Upper lobe of right lung (tissue), 1 donor: ENCODE measurements at places on chromosomes 2 and 18. TPM values are rescaled to one million over a fixed set of nuclear protein-coding genes. Genes with fewer than 3 reads are reported as not detected.
A peak's percentile ranks its signal among the peaks of the same experiment; 100 is the strongest.

The IL37 gene
- not detected for total RNA-seq

DNA sequence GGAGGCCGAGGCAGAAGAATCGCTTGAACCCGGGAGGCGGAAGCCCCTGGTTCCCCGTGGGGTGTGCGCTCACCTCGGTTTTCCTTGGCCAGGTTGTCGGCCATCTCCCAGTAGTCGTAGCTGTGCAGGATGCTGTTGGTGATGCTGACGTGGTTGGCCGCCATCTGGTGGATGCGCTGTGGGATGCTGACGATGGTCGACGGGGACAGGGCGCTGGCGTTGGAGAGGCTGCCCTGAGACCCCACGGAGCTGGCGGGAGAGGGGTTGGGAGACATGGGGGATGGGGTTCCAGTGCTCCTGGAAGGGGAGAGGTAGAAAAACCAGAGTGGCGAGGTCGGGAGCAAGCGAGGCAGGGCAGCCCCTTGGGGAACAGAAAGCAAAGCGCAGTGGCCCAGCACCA, 64.4 kb upstream of the REV1 start:
- no peak overlapping the region for H3K27ac ChIP-seq
- no peaks in the 10 kb centered on the region for H3K36me3 ChIP-seq
- H3K4me1 ChIP-seq = no peaks in the 10 kb centered on the region
- no peak overlapping the region for H3K4me3 ChIP-seq
- H3K27me3 ChIP-seq = no peaks in the 10 kb centered on the region

The RFX8 gene
- total RNA-seq = not detected

GRCh38 chr2:49913025-49913424, 758.7 kb upstream of the FSHR start:
- H3K36me3 ChIP-seq = no peaks in the 10 kb centered on the region
- no peaks in the 10 kb centered on the region for H3K4me1 ChIP-seq
- no peak for DNase-seq
- H3K27me3 ChIP-seq = no peaks in the 10 kb centered on the region
- no peak overlapping the region for H3K4me3 ChIP-seq
- no peak overlapping the region for H3K27ac ChIP-seq

- H3K4me1 ChIP-seq = no peaks in the 10 kb centered on the region
- no peak overlapping the region for H3K4me3 ChIP-seq
- no peaks in the 10 kb centered on the region for H3K36me3 ChIP-seq
- no peak overlapping the region for H3K27ac ChIP-seq
- no peaks in the 10 kb centered on the region for H3K27me3 ChIP-seq
- DNase-seq = no peak
Observed at GRCh38 chr2:31038385-31038784, 99.9 kb downstream of the GALNT14 start.

- H3K27me3 ChIP-seq = no peaks in the 10 kb centered on the region
- no peak overlapping the region for H3K27ac ChIP-seq
- H3K36me3 ChIP-seq = peaks cover 68% of the 10 kb centered on the region
- H3K4me3 ChIP-seq = no peak overlapping the region
- H3K4me1 ChIP-seq = peaks cover 12% of the 10 kb centered on the region
Observed at GRCh38 chr2:28904295-28904694, 9.8 kb downstream of the WDR43 start.

- no peak for DNase-seq
- no peaks in the 10 kb centered on the region for H3K36me3 ChIP-seq
- H3K4me3 ChIP-seq = no peak overlapping the region
- no peaks in the 10 kb centered on the region for H3K4me1 ChIP-seq
- no peak overlapping the region for H3K27ac ChIP-seq
- H3K27me3 ChIP-seq = no peaks in the 10 kb centered on the region
Observed at GRCh38 chr2:53040536-53041229, 726.9 kb upstream of the CHAC2 start.

The CFAP221 gene
- total RNA-seq = 26.3 TPM

The GKN1 gene
- total RNA-seq = not detected

The SLC35F6 gene
- total RNA-seq = 42.2 TPM

The DCDC2C gene
- total RNA-seq = not detected

GRCh38 chr2:223727562-223727961, 109.8 kb downstream of the AP1S3 start:
- no peaks in the 10 kb centered on the region for H3K4me1 ChIP-seq
- H3K36me3 ChIP-seq = no peaks in the 10 kb centered on the region
- H3K27me3 ChIP-seq = no peaks in the 10 kb centered on the region
- no peak for DNase-seq
- H3K27ac ChIP-seq = no peak overlapping the region

DNA sequence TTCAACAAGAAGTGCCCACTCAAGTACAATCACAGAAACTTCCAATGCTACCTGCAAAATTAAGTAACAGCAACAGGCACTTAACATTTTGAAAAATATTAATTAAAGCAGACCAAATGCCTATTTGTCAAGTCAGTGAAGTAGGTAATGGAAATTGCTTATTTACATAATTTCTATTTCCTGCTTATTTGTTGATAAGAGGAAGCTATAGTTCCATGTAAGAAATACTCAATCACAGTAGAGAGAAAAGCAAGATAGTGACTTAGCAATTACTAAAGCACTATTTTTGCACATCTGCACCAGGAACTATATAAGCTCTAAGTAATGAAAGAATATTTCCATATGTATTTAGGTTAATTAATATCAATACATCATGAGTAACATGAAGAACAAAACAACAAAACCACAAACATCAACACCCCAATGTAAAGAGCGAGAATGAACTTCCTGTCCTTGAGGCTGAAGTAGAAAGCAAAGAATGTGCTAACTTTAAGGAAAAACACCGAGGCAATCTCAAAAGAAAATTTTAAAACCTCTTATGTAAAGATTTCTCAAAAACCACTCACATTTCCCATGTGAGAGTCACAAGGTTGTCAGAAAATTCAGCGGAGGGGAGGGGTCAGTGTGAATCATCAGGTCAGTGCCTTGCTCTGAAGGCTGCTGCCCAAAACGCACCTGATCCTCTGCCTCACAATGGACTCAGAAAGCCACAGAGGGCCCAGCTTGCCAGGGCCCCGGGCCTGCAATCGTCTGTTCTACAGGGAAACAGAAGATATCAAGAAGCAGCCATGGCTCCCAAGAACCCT, 12.5 kb downstream of the NPC1 start:
- H3K36me3 ChIP-seq = peaks cover 62% of the 10 kb centered on the region
- peaks cover 36% of the 10 kb centered on the region for H3K4me1 ChIP-seq
- H3K4me3 ChIP-seq = peak overlapping the region; percentile 6
- peak overlapping the region; percentile 81 for H3K27ac ChIP-seq

- no peaks in the 10 kb centered on the region for H3K36me3 ChIP-seq
- no peaks in the 10 kb centered on the region for H3K27me3 ChIP-seq
- no peak for DNase-seq
Observed at GRCh38 chr2:159846564-159846963, 48.6 kb upstream of the CD302 start.

The EFHD1 gene
- 10.7 TPM for total RNA-seq

The METTL5 gene
- total RNA-seq = 34.7 TPM

The KIF5C gene
- 0.49 TPM for total RNA-seq

The UGT1A3 gene
- total RNA-seq = not detected

- no peaks in the 10 kb centered on the region for H3K36me3 ChIP-seq
- DNase-seq = peak; percentile 78
- peaks cover 33% of the 10 kb centered on the region for H3K4me1 ChIP-seq
- peak overlapping the region; percentile 90 for H3K27ac ChIP-seq
- H3K4me3 ChIP-seq = peak overlapping the region; percentile 99
Observed at GRCh38 chr2:69741229-69741574, 732 bp upstream of the ANXA4 start.

GRCh38 chr18:22213333-22213973, 44.1 kb downstream of the GATA6 start:
- no peak overlapping the region for H3K27ac ChIP-seq
- no peaks in the 10 kb centered on the region for H3K27me3 ChIP-seq
- H3K36me3 ChIP-seq = no peaks in the 10 kb centered on the region
- H3K4me1 ChIP-seq = peaks cover 6% of the 10 kb centered on the region

The MAPK4 gene
- 7.0 TPM for total RNA-seq

GRCh38 chr2:170456914-170457313, 258.2 kb upstream of the SP5 start:
- no peaks in the 10 kb centered on the region for H3K4me1 ChIP-seq

- peaks cover 81% of the 10 kb centered on the region for H3K4me1 ChIP-seq
- no peak for DNase-seq
- H3K27ac ChIP-seq = peak overlapping the region; percentile 94
- peaks cover 27% of the 10 kb centered on the region for H3K36me3 ChIP-seq
- peak overlapping the region; percentile 67 for H3K4me3 ChIP-seq
- H3K27me3 ChIP-seq = no peaks in the 10 kb centered on the region
Observed at GRCh38 chr2:85583667-85584353, 421 bp upstream of the VAMP5 start.

- H3K4me1 ChIP-seq = no peaks in the 10 kb centered on the region
- H3K36me3 ChIP-seq = no peaks in the 10 kb centered on the region
- H3K4me3 ChIP-seq = no peak overlapping the region
- no peaks in the 10 kb centered on the region for H3K27me3 ChIP-seq
- H3K27ac ChIP-seq = no peak overlapping the region
Observed at GRCh38 chr18:72444111-72444797, 99.9 kb downstream of the CBLN2 start.

The RPRM gene
- 0.26 TPM for total RNA-seq

- no peaks in the 10 kb centered on the region for H3K27me3 ChIP-seq
- H3K27ac ChIP-seq = no peak overlapping the region
- H3K4me1 ChIP-seq = no peaks in the 10 kb centered on the region
Observed at GRCh38 chr18:58827886-58828285, 36.8 kb upstream of the ZNF532 start.

GRCh38 chr2:33188799-33189198, 242.0 kb downstream of the LTBP1 start:
- no peak overlapping the region for H3K4me3 ChIP-seq
- H3K27me3 ChIP-seq = no peaks in the 10 kb centered on the region
- DNase-seq = no peak

GRCh38 chr2:21438949-21439348, 315.2 kb downstream of the TDRD15 start:
- DNase-seq = no peak
- no peak overlapping the region for H3K4me3 ChIP-seq
- H3K4me1 ChIP-seq = no peaks in the 10 kb centered on the region
- H3K27ac ChIP-seq = no peak overlapping the region
- H3K36me3 ChIP-seq = no peaks in the 10 kb centered on the region
- no peaks in the 10 kb centered on the region for H3K27me3 ChIP-seq

- H3K4me1 ChIP-seq = no peaks in the 10 kb centered on the region
- H3K4me3 ChIP-seq = no peak overlapping the region
- no peaks in the 10 kb centered on the region for H3K27me3 ChIP-seq
- DNase-seq = no peak
Observed at GRCh38 chr18:80086281-80086680, 22.8 kb upstream of the ADNP2 start.

The GAREM2 gene
- 1.9 TPM for total RNA-seq

GRCh38 chr2:181307203-181307991, 149.8 kb upstream of the ITGA4 start:
- no peak for DNase-seq
- no peaks in the 10 kb centered on the region for H3K27me3 ChIP-seq
- H3K4me1 ChIP-seq = peaks cover 3% of the 10 kb centered on the region
- H3K36me3 ChIP-seq = no peaks in the 10 kb centered on the region
- H3K4me3 ChIP-seq = no peak overlapping the region

The SUCLG1 gene
- total RNA-seq = 52.7 TPM

GRCh38 chr2:168194784-168195522, 52.4 kb downstream of the STK39 start:
- H3K4me3 ChIP-seq = no peak overlapping the region
- H3K36me3 ChIP-seq = no peaks in the 10 kb centered on the region
- no peak for DNase-seq
- no peak overlapping the region for H3K27ac ChIP-seq
- H3K27me3 ChIP-seq = no peaks in the 10 kb centered on the region

The ARHGAP28 gene
- 15.7 TPM for total RNA-seq

The RAX gene
- not detected for total RNA-seq

The KIAA2012 gene
- total RNA-seq = not detected

- DNase-seq = no peak
- H3K36me3 ChIP-seq = no peaks in the 10 kb centered on the region
- H3K27me3 ChIP-seq = no peaks in the 10 kb centered on the region
- H3K4me3 ChIP-seq = no peak overlapping the region
Observed at GRCh38 chr2:43060390-43061016, 165.9 kb downstream of the ZFP36L2 start.

DNA sequence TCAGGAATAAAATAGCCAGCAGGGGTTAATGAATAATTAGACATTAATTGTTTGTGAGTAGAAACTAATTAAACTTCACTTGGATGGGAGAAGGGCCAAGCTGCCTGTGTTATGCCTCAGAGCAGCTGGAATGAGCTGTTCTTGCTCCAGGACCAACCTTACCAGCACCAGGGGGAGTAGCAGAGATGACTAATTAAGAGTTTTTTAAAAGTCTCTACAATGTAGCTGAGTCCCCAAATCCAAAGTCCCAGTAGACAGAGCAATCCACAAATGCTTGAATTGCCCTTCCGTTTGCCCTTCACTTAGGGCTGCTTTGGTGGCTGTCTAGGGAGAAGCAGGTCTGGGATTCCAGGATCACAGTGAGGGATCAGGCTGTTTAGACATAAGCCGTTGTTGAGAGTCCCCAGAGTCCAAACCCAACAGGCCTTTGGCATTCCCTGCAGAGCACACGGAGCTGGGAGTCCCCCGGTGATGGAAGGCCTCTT, 59.4 kb downstream of the RHOB start:
- no peaks in the 10 kb centered on the region for H3K4me1 ChIP-seq
- H3K27me3 ChIP-seq = no peaks in the 10 kb centered on the region
- H3K36me3 ChIP-seq = no peaks in the 10 kb centered on the region

DNA sequence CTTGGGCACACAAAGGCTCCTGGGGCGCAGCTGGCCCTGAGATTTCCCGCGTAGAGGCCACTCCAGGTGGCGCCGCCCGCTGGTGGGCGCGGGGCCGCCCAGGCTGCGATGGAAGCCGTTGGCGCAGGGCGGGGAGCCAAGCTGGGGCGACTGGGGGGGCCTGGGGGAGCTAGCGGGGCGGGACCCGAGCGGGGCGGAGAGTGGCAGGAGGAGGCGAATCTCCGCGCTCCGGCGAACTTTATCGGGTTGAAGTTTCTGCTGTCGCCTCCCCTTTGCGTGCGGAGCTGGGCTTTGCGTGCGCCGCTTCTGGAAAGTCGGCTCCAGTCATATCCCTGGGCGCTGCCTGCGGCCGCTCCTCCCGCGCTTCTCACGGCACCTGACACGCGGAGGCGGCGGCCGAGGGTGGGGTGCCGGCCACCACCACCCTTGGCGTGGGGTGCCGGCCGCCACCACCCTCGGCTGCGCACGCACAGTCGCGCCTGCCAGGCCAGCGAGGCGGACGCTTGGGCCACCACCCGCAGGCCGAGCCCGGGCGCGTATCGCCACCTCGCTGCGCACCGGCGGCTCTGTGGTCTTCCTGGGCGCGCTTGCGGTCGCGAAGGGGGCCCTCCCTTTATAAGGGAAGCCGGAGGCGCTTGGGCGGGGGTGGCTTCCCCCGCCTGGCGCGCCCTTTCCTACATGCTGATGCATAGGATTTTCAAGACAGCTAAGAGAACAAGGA, 919 bp upstream of the CYP1B1 start:
- H3K4me1 ChIP-seq = peaks cover 11% of the 10 kb centered on the region
- H3K4me3 ChIP-seq = peak overlapping the region; percentile 64
- peak; percentile 95 for DNase-seq
- peak overlapping the region; percentile 93 for H3K27ac ChIP-seq
- H3K36me3 ChIP-seq = no peaks in the 10 kb centered on the region
- H3K27me3 ChIP-seq = no peaks in the 10 kb centered on the region

The PHLPP1 gene
- 11.9 TPM for total RNA-seq
